ENCODE measurements at places on chromosomes 11 and 22. TPM values are rescaled to one million over a fixed set of nuclear protein-coding genes. Genes with fewer than 3 reads are reported as not detected.

Gene WT1
- total RNA-seq: under 0.01 TPM

GRCh38 chr11:32886180-32886579, 6.4 kb upstream of the QSER1 start:
- no peak for DNase-seq

DNA sequence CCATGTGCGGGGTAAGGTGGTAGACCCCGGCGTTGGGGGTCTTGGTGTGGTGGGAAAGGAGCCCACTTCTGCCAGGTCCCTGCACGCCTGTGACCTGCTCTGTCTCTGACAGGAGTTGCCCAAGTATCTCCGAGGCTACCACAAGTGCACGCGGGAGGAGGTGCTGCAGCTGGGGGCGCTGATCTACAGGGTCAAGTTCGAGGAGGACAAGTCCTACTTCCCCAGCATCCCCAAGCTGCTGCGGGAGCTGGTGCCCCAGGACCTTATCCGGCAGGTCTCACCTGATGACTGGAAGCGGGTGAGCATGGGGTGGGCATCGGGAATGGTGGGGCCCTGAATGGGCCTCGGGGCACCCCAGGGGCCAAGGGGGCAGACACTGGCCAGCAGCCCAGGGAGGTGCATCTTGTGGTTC, 83.0 kb downstream of the MYO7A start:
- no peak for DNase-seq

Gene CABP4
- 1.3 TPM for total RNA-seq

DNA sequence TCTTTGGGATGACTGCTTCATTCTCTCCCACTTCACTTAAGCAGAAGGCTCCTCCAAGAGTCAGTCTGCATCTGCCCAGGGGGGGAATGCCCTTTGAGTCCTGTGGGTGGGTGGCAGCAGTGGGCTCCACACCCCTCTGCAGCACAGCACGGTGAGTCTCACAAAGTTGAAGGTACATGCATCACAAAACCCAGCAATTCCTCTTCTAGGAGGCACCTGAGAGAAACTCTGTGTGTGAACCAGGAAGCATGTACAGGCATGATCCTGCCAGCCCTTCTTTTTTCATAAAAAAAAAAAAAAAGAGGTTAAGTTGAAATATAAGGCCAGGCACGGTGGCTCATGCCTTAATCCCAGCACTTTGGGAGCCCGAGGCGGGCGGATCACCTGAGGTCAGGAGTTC, 87.2 kb downstream of the MYO18B start:
- no peak for DNase-seq

GRCh38 chr11:63892228-63892627, 24.7 kb downstream of the RCOR2 start:
- peak; percentile 40 for DNase-seq
